ENCODE measurements at places on chromosomes 7 and 10.

GRCh38 chr10:1548596-1548995 is 188.7 kb downstream of the ADARB2 start:
- DNase-seq: no peak

- DNase-seq: no peak
Measured at GRCh38 chr10:11551916-11552602, 59.4 kb downstream of the USP6NL start.

- DNase-seq: no peak
Measured at GRCh38 chr10:106506526-106507283, 657.8 kb downstream of the SORCS1 start.

DNA sequence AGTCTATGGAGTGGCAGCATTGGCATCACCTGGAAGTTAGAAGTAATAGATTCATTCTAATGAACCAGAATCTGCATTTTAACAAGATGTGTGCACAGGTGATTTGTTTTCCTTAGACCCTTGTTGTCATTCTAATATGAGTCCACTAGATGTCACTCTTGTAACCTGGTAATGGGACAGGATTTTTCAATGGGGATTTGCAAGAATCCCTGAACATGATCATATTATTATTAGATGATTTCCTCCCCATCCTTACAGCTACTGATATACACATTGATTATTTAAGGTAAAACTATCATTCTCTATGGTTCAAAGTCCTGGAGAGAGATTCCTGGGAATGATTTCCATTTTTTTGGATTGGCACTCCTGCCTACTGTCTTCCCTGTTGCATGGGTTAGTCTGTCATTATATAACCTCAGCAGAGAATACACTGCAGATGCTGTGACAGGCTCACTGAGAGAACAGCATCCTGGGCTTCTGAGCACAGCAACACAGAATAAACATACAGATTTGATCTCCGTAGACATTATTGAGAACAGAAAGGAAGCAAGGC is 194.9 kb downstream of the SUGCT start:
- no peak for DNase-seq

DNA sequence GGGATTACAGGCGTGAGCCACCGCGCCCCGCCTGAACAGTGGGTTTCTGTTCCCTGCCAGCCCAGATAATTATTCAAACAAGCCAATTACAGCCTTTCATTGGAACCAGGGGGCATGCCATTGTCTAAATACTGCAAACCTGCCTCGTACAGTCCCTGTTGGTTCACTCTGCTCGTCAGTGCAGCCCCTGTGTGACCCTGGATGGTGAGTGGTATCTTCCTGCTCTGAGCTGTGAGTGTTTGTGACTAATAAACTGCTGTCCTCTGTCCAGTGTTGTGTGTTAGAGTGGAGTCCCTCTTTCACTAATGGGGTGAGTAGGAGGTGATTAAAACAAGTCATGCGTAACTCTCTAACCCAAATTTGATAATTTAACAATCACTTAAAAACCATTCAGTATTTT is 176.5 kb upstream of the FAM3C start:
- no peak for DNase-seq

- no peak for DNase-seq
Measured at GRCh38 chr10:1210667-1211066, 154.5 kb downstream of the WDR37 start.

DNA sequence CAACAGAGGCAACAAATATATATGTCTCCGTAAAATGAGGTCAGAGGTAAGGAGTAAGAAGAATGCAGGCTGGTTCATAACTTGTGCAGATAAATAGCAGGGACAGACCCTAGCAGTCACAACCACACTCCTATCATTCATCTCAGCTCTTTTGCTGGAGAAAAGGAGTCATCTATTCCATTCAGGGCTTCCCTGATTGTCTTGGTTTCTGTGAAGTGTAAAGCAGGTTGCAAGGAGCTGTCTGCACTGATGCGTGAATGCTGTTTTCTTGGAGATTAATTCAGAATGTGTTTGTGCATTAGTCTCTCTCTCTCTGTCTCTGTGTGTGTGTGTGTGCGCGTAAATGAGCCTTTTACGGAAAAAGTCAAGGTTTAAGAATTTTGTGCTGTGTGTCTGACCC is 643.3 kb upstream of the SORCS1 start:
- DNase-seq: no peak

GRCh38 chr10:34792881-34793280 is 22.2 kb downstream of the PARD3 start:
- no peak for DNase-seq

DNA sequence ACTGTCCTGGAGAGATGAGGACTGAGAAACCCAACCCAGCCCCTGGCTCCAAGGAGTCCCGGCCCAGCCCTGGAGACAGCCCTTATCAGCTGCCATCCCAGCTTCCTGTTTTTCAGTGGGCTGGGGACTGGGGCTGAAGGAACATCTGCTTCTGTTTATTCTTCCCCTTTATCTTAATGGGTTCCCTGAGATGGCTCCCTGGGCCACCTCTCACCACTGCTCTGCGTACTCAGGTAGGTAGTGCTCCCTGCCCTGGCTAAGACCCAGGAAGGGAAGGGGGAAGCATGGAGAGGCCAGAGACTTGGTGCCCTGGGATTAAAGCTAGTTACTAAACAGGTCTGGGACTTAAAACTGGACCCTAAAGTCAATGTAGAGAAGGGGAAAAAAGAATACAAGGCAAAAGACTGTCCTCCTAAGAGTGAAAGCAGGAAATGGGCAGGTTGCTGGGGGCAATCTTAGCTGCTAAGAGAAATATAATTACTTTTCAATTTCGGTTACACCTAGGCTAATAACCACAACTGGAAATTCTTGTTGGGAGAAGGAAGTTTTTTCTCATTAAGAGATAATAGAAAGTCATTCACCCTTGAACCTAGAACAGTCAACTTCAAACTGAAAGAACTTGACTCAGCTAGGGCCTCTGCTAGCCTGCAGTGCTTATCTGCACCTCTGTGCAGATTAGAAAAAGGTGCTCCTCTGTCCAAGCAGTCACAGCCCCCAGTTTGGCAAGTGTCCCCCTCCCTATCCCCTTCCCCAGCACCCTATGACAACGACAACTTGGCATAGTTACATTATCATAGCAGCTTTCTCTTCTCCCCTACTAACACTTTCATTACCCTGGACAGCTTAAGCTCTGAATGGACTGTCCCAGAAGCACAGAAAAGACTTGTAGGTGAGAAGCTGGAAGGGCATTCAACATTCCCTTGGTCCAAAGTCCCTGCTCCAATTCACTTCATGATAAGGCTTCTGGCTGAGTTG is 65.6 kb upstream of the KDM7A start:
- no peak for DNase-seq

DNA sequence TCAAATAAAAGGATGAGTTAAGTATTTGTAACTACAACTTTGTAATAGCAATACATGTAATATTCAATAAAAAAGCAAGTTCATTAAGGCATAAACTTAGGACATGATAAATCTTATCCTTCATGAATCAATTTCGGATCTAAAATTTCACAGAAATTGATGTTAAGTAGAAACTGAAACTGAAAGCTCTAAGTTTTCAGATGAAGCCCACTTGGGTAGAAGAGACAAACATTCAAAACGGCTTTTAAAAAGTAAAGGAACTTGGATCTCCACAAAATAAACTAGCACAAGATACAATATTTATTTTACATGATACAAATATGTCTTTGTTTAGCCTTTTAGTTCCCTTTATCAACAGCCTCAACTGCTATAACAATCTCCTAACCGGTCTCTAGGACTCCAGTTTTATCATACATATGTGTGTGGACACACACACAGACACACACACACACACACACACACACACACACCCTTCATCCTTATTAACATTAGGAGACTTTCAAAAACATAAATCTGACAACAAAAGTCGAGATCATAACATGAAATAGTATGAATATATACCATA is 83.7 kb downstream of the USP6NL start:
- DNase-seq: no peak

GRCh38 chr7:45872116-45873034 is 507 bp downstream of the CCDC201 start:
- no peak for DNase-seq

DNA sequence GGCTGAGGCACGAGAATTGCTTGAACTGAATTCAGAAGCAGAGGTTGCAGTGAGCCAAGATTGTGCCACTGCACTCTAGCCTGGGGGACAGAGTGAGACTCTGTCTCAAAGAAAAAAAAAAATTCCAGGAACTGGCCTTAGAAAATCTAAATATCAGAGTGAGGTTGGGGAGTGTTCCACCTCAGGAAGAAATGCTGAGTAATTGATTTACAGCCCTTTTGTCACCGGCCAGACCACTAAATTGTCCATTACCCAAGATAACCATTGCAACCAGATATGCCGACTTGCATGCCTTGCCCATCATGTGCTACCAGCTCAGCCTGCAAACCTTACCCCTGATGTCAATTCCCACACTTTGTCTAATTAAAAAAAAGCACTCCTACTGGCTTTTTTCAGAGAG is 42.4 kb downstream of the CRCP start:
- no peak for DNase-seq

DNA sequence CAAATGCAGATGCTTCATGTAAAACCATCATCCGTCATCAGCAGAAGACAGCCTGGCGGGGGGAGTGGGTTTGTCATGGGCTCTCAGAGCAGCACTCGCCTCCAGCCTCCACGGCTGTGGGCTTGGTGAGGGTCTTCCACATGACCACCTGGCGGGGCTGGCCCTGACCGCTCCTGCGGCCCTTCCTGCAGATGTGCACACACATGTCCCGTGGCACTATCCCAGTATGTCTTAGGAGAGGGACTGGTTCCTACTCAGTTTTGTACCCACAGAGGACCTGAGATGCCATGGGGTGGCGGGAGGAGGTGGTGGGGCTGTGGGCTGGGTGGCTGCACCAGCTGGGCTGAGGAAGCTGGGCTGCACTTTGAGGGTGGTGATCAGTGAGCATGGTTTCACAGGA is 4.7 kb downstream of the IDI2 start:
- no peak for DNase-seq

DNA sequence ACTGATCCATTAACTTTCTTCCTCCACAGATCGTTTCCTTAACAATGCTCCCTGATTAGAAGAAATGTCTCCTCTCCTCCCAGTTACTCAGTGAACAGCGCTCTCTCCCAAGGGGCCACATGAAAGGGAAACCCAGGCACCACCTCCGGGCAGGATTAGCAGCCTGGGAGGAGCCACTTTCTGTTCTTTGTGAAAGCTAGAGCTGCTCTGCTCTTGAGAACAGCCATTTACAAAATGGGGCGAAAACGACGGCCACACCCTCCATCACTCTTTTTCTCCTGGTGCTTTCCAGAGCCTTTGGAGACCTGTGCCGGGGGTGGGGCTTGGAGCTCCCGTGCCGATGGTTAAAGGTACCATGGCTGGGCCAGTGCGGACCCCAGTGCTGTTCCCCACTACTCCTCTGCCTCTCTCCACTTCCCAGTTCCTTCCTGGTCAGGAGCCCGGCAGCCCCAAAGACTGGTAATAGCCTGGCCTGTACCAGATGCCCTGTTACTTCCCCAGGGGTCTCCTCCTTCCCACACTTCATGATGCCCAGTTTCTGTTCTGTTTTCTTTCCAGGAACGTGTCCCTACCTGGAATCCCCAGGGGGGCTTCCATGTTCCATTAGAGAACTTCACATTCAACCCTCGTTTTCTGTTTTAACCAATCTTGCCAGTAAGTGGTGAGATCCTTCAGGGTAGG is 402.9 kb upstream of the GALNT17 start:
- no peak for DNase-seq

DNA sequence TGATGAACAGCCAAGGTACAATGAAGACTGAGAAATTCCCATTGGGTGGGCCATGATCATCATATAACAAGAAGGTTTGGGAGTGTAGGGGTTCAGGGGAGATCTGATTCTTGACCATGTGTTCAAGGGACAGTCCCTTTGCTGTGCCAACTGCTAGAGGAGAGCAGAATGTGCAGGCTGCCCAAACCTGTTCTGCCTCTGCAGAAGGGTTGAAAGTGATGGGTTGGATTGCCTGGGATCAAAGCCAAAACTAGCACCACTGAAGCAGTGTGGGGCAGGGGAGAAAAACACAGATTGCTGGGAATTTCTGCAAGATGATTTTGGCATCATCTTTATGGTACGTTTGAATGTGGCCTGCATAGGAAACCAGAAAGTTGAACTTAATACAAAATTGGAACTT is 303.9 kb downstream of the OTUD1 start:
- DNase-seq: no peak

GRCh38 chr10:113933894-113934532 is 79.6 kb downstream of the NHLRC2 start:
- DNase-seq: no peak

GRCh38 chr10:113444766-113445365 is 108.0 kb upstream of the HABP2 start:
- DNase-seq: no peak

DNA sequence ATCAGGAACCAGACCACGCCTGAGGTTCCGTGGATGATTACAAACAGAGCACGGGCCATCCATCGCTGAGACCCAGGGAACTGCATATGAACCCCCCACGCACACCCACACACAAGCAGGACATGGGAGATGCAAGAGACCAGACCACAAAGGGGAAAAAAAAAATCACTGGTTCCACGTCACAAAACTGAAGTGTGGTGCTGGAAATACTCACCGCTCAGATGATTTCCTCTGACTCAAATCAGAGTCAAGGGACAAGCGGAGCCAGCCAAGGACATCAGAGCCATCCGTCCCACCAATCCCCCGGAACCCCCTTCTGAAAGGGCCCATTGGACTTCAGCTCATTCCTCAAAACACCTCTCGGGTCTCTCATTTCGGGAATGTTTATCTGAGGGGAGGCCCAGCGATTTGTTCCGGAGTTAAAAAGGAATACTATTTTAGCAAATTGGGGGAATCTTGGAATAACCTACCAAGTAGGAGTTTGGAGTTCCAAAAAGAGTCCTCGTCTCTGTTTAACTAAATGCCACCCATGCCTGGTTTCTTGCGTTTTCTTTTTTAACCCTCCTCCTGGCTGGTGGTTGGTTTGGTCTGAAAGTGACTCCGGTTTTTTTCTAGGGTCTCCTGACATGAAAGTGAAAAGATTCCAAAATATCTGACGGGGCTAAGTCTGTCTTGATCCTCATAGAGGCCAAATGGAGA is 15.0 kb downstream of the SNX8 start:
- peak; percentile 55 for DNase-seq

GRCh38 chr7:19016140-19016539 is 101.3 kb downstream of the TWIST1 start:
- no peak for DNase-seq

- no peak for DNase-seq
Measured at GRCh38 chr7:142303650-142304049, 45.8 kb upstream of the PRSS58 start.

- DNase-seq: no peak
Measured at GRCh38 chr10:43754569-43755260, 106.0 kb upstream of the ZNF32 start.

- no peak for DNase-seq
Measured at GRCh38 chr7:130838738-130839137, 104.7 kb upstream of the KLF14 start.

GRCh38 chr10:75043256-75044131 is 68.0 kb upstream of the SAMD8 start:
- peak; percentile 67 for DNase-seq

- no peak for DNase-seq
Measured at GRCh38 chr10:69768386-69768785, 33.3 kb upstream of the COL13A1 start.

DNA sequence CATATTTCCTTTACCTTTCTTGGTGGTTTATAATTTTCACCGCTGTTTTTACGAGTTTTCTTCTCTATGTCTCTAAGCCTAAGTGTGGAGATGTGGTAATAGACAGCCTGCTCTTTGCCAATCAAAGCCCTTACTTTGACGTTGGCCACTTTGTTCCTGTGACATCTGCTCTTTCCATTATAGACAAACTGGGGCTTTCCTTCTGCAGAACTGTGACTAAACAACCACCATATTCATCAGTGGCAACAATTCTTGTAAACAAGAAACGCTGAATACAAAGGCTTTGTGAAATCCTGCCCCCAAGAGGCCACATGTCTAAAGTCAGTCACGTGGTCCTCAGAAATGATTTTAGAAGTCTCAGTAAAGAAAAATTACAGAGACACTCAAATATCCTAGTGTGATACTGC is 59.6 kb upstream of the CAPZA2 start:
- peak; percentile 28 for DNase-seq
